ENCODE measurements at places on chromosomes 13 and 19. TPM values are rescaled to one million over a fixed set of nuclear protein-coding genes. Genes with fewer than 3 reads are reported as not detected.

Gene RINL
- total RNA-seq: 2.2 TPM

Gene CACNG8
- total RNA-seq: 1.5 TPM

Gene BBC3
- total RNA-seq: 31.1 TPM

Gene GPR183
- total RNA-seq: not detected

Gene EBI3
- 2.7 TPM for total RNA-seq
